Fibroblast of villous mesenchyme (primary cell): ENCODE measurements at places on chromosomes 3 and 15.

DNA sequence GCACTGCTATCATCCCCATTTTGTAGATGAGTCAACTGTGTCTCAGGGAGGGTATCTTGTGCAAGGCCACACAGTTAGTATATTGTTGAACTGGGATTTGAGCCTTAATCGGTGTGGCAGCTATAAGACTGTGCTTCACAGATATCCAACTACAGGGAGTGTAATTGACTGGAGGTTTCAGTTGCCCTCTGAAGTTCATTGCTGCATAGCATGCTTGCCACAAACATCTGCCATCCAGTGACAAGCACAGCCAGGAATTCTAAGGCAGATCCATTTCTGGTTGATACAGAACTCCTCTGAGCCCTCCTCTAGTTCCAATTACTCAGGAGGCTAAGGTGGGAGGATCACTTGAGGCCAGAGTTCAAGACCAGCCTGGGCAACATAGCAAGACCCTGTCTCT lies 16.4 kb downstream of the FSD2 start:
- DNase-seq: no peak

DNA sequence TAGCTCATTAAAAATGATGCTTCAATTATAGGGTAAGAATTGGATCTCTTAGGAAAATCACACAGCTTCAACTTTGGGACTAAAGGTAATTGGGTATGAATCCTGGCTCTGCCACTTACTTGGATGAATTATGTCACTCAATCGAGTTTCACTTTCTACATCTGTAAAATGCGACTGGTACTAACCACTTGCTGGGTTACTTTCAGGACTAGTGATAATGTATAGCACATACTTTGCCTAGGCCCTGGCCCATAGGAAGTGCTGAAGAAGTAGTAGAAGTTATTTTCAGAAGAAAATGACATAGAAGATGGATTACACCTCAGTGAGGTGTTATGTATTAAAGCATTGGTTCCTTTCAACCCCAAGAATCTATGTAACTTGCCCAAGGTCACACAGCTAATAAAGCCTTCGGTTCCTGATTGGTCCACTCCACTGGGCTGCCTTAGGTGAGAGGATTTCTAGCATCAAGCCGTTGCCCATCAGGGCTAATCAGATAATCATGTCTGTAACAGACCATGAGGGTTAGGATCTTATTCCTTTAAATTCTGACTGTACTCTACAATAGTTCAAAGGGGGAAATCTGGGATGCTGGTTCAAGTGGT lies 29.4 kb upstream of the AP4E1 start:
- no peak for DNase-seq

DNA sequence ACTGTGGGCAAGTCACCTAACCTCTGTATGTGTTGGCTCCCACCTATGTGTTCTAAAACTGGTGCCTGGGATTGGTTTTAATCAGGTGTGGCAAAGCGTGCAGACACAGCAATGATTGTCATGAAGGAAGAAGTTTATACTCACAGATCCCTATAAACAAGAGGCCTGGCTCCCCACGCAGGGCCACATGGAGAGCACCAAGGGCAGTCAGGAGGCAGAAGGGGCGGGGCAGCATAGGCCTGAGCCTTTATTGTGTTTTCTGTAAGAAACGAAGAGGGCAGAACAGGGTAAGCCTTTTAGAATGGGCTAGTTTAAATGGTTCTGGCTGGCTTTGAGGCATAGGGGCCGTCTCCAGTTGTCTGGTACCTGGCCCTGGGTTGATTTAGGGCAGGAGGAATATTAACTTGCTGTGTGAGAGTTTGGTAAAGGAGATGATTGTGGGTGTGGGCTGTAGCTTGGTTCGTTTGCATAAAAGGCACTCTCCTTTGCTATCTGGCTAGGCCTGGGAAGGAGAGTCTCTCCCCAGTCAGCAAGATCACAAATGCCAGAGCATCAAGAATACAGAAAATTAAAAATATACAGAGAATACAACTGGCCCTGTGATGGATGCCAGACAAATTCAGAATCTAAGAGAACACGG lies 2.2 kb upstream of the FBXW12 start:
- no peak for DNase-seq

DNA sequence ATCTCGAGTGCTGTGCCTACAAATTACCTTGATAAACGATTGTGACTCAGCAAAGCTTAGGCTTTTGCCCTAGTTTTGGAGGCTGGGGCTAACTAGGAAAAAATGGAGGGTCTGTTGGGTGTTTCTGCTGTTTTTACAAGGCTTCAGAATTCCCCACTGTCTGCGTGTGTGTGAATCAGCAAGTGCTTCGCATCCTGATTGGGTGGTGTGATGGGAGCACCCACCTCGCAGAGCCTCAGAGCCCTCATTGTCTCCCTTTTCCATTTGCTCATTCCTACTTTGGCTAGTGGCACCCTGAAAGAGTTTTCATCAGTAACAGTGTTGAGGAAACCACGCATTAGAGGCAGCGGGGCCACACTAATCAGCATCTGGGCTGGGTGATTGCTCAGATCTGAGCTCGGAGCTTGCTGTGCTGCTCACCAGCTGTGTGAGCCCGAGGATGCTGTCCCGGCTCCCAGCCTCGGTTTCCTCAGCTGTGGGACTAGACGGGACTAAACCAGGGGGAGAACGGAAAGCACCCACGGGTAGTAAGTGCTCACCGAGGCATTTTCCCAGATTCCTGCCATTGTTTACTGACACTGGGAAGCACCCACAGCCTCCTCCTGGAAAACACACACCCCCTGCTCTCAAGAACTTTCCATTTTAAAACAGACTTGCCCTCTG lies 40.6 kb downstream of the GOLGA8S start:
- DNase-seq: peak; percentile 1

DNA sequence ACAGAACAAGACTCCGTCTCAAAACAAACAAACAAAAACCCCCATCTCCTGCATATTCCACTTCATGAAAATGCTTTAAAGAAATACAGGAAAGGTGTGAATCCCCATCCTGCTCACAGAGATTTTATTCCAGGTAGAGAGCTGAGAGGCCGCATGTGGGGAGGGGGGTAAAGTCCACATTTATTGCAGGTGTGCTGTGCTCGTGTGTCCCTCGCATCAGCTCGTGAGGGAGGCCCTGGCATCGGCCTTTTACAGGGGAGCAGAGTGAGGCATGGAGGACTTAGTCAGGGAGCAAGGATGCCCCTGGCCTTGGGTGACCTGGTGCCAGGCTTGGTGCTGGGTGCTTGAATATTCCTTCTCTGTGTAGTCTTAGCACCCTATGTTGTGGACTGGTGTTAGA lies 413.5 kb upstream of the C2CD4B start:
- no peak for DNase-seq

DNA sequence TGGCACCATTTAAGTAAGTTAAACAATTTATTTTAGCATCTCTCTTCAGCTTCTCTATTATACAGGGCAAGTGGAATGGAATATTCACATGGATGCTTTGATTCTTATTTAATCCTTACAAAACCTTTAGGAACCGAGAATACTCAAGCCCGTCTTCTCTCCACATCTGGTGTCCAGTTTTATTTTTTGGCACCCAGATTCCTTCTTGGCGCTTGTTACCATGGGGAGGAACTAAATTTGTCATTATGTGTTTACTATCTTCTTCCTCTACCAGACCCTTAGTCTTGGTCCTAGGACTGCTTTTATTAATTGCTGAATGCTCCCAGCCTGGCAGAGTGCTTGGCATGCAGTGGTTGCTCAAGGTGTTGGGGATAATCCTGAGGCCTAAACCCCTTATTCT lies 138.8 kb downstream of the CACNA2D3 start:
- no peak for DNase-seq

DNA sequence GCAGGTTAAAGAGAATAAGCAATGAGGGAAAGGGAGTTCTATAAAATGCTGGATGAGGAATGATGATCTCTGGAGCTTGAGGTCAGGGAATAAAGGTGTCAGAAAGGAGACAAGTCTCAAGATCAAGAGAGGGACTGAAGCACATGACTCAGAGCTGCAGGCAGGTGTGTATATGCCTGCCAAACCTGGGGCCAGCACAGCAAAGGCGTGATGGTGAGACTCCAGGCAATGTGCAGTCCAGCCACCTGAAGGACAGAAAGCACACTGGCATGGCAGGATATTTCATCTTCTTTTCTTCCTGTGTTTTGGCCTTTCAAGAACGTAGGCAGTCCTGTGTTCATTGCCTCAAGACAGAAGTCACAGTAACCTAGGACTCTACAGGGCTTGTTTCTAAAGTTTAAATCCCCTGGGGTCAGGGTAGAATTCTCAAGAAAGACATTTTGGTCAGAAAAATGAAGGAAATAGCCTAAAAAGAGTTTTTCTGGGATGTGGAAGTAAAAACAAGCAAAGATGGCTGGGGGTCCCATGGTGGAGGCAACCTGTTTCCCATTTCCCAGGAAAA lies 55.5 kb upstream of the TOPAZ1 start:
- DNase-seq: no peak

GRCh38 chr3:72580246-72580756 lies 267.9 kb downstream of the SHQ1 start:
- no peak for DNase-seq

GRCh38 chr3:78873641-78874040 lies 894.2 kb downstream of the ROBO1 start:
- DNase-seq: peak; percentile 22

GRCh38 chr3:134903837-134904236 lies 108.8 kb downstream of the EPHB1 start:
- DNase-seq: no peak

DNA sequence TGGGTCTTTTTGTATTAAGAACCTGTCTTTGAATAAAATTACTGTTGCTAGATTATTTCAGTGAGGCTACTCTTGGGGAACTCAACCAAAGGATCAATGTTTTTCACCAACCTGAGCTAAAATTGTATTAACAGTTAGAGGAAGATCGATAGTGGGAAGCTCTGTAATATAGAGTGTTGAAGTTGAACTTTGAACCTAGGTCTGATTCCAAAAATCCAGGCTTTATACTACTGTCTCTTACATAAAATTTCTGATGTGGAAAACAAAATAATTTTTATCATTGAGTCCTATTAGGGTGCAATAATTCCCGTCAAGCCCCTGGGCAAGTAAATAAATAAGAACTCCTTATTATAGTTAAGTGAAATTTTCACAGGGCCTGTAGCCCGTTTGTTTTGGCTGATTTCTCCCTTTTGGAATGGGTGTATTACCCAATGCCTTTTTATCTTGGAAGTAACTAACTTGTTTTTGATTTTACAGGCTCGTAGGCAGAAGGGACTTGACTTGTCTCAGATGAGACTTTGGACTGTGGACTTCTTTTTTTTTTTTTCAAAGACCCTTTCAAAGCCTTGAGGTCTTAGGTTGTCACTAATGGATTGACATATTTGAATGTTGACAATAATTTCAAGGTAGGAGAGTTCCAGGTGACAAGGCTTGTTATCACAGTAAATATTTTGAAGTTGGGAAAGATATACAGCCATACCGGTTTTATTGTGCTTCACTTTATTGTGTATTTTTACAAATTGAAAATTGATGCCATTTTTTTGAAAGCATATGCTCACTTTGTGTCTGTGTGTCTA lies 276.1 kb downstream of the NFKBIZ start:
- peak; percentile 46 for DNase-seq

- DNase-seq: peak; percentile 73
Measured at GRCh38 chr15:38378161-38378560, 75.8 kb upstream of the FAM98B start.

- DNase-seq: no peak
Measured at GRCh38 chr3:119594066-119594465, 3.6 kb upstream of the PLA1A start.

DNA sequence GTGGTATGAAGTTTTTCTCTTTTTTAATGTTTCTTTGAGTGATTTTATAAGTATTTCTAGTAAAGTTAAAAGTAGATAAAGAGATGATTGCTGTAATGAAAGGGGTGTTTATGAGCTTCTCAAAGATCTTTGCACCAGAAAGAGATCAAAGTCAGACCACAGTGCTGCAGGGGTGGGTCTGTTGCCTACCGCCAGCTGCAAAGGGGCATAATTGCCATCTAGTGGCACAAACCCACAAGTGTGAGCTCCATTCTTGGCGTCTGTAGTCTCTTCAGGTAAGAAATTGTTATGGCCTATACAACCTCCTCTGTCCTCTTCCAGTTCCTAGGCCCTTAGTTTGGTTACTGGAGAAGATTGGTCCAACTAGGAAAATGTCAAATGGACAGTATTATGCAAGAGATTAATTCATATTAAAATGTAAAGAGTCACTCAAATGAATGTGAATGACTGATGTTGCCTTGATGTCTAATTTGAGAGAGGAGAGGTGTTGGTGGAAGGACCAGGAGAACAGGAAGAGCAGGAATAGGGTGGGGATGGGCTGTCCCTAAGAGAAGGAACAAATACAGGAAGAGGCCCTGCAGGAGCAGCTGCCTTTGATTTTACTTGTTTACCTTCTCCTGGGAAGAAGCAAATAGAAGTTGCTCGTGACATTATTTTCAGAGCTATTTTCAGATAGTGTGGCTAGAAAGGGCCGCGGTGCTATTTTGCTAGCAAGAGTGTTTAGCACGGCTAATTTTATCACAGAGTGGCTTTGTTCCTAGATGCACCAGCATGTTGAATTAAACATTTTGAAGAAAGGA lies 53.0 kb upstream of the GSK3B start:
- DNase-seq: peak; percentile 36

GRCh38 chr3:107797586-107797985 lies 274.8 kb downstream of the BBX start:
- no peak for DNase-seq

DNA sequence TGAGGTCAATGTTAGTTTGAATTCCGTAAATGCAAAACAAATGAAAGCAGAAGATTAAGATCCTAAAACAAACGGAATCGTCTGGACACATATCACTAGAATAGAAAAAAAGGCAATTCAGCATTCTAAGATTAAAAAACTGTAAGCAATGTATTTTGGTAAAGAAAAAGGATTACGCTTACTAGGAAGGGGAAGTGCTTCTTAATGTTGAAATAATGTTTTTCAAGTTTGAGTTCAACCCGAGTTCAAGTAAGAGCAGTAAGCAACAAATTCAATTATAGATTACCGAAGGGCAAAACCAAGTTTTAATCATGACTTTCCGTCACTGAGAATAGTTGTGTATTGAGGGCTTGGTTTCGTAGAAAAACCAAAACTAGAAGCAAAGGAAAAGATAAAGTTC lies 637 bp downstream of the CIP2A start:
- peak; percentile 31 for DNase-seq

GRCh38 chr3:94001827-94002495 lies 22.0 kb downstream of the ARL13B start:
- DNase-seq: no peak

DNA sequence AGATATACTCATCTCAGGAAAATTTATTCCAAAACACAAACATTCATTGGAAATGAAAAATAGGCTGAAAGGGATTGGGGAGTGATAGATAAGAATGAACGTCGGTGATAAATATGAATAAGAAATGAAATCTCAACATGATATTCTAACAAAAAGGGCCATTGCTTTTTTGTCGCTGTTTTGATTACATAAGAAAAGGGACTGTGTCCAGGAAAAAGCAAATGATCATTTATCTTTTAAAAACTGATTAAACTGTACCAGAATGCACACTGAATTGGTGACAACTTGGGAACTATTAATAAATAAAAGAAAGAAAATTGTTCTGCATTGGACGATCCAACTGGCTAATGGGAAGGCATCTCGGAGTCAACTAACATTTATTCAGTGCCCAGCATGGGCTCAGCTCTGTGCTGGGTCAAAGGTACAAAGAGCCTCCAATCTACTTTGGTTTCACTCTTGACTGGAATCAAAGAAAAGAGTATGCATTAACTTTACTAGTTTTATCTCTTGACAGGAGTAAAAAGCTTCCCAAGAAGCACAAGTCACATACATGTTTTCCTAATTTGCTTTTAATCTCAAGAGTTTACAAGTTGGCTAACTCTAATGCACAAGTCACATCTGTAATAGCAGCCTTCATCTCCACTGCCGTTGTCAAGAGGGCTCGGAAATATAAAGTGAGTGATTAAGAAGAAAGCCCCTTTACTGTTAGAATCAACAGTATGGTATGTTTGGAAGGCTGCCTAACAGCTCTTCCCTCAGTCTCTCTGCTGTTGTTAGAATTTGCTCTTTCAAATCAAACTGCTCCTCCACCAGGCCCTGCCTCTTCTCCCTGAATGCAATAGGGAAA lies 280.0 kb downstream of the IGSF11 start:
- DNase-seq: no peak
